ENCODE measurements at places on chromosomes 2 and 18.

DNA sequence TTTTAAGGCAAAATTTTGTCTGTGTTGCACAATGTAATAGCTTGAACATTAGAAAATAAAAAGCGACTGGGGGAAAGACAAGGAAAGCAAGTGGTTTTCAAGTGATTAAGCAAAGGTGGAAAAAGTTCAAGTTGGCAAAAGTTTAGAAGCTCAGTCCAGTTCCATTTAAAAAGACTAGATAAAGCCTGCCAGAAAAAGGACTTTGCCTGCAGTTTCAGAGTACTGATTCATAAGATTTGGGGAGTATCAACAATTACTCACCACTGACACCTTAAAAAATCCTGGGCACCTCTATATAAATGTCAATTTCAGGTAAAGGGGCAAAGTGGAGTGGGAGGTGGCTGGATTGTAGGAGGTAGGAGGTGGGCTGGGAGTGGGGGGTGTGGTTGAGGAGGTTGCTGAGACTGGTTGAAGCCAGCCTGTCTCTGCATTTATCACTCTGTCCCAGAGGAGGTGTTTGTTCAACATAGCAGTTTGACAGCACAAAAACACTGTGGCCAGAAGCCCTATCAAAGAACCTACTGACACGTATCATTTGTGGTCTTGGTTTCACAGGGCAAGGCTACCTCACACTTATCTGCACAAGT lies 14.6 kb downstream of the ZEB2 start:
- DNase-seq = peak; percentile 22

DNA sequence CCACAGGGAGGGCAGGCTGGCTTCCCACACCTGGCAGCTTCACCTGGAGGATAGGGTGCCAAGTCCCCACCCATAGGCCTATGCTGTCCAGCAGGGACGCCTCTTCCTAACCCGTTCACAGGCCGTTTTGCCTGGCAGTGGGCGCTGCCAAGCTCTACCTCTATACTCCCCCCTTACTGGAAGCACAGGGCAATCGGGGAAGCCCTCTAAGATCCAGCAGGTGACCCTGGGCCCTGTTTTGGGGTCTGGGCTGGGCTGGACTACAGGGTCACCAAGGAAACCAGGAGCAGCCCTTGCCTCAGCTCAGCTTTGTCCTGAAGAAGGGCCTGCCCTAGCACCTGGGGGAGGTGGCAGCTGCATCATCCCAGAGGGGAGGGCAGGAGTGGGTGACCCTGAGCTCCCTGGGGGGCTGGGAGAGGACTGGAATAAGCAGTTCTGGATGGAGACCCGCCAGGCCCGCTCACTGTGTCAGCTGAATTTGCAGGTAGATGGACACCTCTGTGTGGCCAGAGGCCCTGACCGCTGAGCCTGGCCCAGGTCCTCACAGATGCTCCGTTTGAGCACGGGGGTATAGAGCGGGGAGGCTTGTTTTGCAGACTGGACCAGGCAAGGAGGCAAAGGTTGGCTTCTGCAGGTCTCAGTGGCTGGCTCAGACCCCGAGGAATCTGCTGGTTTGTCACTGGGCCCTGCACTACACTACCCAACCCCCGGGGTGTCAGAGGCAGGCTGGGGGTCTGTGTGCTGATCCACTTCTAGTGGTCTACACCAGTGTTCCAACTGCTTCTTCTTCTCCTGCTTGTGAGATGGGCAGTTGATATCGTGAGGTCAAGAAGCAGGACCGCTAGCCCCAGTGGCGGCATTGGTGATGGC lies 163.1 kb downstream of the ASB1 start:
- no peak for DNase-seq

GRCh38 chr2:55112229-55113031 lies 62.2 kb upstream of the RTN4 start:
- no peak for DNase-seq

GRCh38 chr2:235835810-235836209 lies 332.4 kb downstream of the GBX2 start:
- DNase-seq = no peak

DNA sequence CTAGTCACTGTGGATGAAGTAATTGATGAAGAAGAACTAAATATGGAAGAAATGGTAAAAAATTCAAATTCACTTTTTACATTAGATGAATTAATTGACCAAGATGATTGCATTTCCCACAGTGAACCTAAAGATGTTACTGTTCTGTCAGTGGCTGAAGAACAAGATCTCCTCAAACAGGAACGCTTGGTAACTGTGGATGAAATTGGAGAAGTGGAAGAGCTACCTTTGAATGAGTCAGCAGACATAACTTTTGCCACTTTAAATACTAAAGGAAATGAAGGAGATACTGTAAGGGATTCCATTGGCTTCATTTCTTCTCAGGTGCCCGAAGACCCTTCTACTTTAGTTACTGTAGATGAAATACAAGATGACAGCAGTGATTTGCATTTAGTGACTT lies 26.6 kb upstream of the DYSF start:
- no peak for DNase-seq

DNA sequence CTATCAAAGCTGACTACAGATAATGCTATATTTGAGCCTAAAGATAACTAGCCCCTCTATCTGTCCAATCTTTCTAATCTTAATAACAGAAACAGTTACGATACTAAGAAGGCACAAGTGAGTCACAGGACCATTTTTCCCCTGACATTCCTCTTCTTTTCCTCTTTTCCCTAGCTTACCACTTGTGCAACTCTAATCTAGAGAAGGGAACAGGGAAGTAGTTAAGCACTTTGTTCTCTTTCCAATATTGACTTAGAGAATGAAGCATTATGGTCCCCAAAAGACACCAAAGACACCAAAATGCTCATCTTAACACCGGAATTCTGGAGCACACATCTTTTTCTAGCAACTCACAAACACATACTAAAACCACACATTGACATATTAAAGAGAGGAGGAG lies 1.8 kb downstream of the PDE11A start:
- DNase-seq = no peak

DNA sequence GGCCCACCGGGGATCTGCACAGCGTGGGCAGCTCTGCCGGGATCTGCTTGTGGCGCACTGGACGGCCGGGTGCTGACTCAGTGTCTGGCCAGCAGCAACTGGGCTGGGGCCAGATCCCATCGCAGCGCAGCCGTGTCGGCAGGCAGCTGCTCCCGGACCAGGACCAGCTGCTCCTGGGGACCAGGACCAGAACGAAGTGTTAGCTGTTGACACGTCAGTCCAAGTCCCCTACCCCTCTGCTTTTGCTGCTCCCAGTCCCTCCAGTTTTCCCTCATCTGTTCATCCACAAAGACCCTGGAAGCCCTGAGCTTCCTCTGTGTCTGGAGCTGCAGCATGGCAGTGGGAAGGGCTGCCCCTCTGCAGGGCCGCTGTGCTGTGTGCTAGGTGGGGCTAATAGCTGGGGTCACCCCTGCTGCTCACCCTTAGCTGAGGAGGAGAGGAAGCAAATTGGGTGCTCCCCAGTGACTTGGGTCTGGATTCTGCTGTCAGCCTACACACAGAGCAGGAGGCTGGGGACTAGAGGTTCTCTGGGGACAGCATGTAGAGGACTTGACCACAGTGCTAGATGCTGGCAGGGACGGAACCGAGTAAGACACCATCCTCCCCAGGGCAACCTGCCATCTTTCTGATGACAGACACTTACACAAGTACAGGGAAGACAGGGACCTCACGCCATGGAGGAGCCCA lies 16.9 kb upstream of the KIF1A start:
- DNase-seq = no peak

GRCh38 chr2:237307474-237307873 lies 106.5 kb downstream of the COL6A3 start:
- DNase-seq = no peak

GRCh38 chr18:48445540-48445939 lies 36.4 kb upstream of the ZBTB7C start:
- peak; percentile 36 for DNase-seq

DNA sequence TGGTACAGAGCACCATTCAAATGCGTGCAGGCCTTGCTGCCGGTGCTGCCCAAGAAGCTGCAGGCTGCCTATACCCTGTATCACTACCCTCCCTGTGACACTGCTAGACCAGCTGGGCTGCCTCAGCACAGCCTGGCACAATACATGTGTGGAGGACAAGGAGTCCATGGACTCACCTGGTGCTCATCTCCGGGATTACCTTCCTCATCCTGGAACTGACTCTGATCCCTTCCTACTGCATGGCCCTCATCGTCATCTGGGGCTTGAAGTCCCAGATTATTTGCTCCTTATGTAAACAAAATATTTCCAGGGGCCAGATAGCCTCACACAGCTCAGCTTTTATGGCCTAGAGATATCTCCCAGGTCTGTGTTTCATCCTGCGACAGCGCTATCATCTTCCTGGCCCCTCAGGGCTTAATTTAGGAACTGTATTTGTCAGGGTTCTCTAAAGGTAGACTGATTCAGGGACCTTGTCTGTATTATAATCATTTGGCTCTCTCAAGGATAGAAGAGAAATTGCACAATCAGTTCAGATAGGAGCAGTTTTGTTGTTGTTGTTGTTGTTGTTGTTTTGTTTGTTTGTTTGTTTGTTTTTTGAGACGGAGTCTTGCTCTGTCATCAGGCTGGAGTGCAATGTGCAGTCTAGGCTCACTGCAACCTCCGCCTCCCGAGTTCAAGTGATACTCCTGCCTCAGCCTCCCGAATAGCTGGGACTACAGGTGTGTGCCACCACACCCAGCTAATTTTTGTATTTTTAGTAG lies 42.9 kb downstream of the WDR75 start:
- no peak for DNase-seq

DNA sequence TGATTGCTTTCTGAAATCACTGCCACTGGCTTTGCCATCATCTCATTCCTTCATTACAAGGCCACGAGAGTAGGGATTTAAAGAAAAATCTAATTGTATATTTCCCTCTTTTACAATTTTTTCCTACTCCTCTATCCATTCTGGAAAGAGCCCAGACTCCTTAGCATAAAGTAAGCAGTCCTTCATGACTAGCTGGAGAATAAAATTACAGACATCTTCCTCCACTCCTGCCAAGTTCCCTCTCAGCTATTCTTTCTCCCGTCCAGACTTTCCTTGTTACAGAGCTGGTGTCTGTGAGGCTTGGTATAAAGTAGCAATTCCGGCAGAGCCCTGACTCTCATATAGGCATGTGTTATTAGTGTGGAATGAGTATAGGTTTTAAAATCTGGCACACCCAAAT lies 806.8 kb downstream of the PLCL1 start:
- no peak for DNase-seq
